ENCODE measurements at places on chromosomes 13 and 19.

- no peak for DNase-seq
These were observed 70.5 kb downstream of the GADD45B start for GRCh38 chr19:2546128-2547032.

GRCh38 chr13:101523154-101524131 lies 71.0 kb downstream of the ITGBL1 start:
- DNase-seq = no peak

DNA sequence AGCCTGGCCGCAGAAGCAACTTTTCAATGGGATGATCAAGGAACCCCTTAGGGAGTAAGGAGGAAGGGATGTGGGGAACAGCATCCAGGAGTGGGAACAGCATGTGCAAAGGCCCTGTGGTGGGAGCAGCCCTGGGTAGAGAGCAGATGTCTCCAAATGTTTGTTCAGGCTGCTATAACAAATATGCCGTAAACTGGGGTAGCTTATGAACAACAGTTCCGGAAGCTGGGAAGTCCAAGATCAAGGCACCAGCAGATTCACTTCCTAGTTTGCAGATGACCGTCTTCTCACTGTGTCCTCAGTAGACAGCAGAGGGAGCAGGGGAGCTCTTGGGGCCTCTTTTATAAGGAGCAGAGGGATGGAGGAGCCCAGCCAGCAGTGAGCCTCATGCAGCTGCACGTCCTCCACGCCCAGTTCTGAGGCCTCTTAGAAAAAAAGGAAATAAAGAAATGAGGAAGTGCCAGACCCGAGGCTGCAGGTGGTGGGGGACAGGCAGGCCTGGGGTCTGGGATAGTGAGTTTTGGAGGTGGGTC lies 4.2 kb upstream of the LRRC25 start:
- no peak for DNase-seq

DNA sequence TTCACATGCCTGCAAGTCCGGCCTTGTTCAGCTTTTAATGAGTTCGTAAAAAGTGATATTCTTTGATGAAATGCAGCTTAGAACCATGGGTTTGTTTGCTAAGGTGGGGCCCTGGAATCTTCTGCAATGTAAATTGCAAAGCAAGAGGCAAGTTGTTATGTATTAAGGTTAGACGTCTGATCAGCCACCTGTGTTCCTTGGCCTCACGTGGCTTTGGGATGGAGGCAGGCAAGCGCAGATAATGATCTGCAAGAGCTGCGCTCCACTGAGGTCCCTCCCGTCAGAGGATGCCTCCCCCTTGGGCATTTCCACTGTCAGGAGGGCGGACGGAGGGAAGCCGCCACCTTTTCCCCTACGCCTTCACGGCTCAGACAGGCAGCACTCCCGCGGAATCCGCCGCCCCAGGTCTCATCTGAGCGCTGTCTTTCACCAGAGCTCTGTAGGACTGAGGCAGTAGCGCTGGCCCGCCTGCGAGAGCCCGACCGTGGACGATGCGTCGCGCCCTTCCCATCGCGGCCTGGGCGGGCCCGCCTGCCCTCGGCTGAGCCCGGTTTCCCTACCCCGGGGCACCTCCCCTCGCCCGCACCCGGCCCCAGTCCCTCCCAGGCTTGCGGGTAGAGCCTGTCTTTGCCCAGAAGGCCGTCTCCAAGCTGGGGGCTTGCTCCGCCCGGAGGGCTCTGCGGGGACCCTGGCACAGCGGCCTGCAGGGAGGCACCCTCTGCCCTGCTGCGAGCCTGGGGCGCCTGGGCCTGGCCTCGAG lies 110.9 kb downstream of the CRYL1 start:
- no peak for DNase-seq

GRCh38 chr13:106797081-106797640 lies 229.2 kb upstream of the ARGLU1 start:
- no peak for DNase-seq

DNA sequence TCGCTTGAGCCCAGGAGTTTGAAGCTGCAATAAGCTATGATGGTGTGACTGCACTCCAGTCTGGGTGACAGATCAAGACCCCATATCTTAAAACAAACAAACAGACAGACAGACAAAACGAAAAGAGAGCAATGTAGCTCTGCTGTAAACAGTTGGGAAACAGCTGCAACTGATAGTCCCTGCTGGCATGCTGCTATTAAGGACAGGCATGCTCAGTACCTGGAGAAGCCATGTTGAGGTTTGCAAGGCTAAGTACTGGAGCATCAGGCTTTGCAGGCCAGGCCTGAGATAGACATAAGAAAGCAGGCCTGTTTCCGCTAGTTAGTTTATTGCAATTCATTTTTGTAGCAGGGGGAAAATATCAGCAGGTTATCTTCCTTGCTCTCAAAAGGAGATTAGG lies 16.2 kb upstream of the OBI1 start:
- no peak for DNase-seq

DNA sequence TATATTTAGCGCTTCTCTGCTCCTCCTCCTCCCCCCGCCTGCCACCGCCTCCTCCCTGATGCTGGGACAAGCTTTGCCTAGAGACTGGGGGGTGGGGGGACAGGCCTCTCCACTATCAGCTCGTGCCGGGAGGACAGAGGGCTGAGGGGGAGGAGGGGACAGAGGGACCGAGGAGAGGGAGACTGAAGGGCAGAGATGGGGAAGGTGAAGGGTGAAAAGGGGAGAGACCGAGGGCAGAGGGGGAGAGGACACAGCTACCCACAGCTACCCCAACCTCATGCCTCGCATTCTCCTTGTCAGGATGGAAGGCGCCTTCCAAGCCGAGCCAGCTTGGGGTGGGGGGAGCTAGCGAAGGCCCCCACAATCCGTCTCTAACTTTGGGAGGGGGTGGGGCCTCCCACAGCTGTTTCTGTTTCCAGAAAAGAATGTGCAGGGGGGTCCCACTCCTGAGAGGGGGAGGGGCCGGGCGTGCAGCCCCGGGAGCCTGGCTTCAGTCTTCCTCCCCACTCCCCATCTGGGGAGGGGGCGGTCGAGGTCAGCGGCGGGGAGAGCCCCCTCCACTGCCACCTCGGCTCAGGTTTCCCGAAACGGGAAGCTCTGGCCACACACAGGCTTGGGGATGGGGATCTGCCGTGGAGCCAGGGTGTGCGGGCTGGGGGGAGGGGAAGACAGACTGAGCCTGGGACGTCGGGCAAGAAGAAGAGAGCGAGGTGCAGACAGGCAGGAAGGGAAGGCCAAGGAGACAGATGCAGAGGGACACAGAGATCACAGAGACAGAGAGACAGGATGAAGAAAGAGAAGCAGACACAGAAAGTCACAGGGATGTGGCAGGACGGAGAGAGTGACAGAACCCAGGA lies 1.6 kb downstream of the DACT3 start:
- DNase-seq = no peak

- no peak for DNase-seq
These were observed 15.2 kb upstream of the SLC10A2 start for GRCh38 chr13:103081435-103081834.

DNA sequence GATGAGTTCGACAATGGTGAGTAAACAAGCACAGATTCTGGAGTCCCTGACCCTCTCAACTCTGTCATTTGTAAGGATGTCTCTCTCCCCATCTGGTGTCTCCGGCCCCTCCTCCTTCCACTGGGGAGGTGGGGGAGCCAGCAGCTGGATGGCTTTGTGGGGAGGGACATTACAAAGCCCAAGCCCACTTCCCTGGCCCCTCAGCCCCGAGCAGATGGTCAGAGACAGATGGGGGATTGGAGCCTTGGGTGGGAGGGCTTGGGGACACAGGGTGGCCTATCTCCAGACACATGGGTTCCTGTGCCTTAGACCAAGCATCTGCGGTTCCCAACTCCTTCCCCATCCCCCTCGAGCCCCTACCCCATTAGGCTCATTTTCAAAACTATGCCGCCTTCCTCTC lies 2.5 kb downstream of the TIMM50 start:
- DNase-seq = no peak

DNA sequence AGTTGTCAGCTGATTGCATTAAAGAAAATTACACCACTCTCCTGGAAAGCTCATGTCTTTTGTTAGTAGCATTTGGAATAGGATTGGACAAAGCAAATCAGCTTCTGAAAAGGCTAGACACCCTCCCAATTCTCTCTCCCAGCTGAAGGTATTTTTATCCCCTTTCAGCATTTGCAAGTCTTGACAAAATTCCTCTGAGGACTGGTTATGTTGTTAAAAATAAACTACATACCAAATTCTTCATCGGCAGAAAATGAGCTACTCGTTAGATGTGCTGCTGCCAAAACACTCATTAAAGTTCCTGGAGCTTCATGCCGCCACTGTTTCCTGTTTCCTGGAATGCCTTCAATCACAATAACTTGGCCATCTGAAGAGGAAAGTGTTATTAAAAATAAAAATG lies 37.1 kb downstream of the UTP14C start:
- DNase-seq = no peak

- peak; percentile 51 for DNase-seq
These were observed 32.7 kb upstream of the GPR183 start for GRCh38 chr13:99339736-99340397.

- no peak for DNase-seq
These were observed 1430.1 kb upstream of the SPRY2 start for GRCh38 chr13:81770868-81771505.

All from activated CD4-positive, alpha-beta T cell treated with anti-CD3 and anti-CD28 coated beads for 4 hours (primary cell).